ENCODE measurements at places on chromosomes 11 and 22.

DNA sequence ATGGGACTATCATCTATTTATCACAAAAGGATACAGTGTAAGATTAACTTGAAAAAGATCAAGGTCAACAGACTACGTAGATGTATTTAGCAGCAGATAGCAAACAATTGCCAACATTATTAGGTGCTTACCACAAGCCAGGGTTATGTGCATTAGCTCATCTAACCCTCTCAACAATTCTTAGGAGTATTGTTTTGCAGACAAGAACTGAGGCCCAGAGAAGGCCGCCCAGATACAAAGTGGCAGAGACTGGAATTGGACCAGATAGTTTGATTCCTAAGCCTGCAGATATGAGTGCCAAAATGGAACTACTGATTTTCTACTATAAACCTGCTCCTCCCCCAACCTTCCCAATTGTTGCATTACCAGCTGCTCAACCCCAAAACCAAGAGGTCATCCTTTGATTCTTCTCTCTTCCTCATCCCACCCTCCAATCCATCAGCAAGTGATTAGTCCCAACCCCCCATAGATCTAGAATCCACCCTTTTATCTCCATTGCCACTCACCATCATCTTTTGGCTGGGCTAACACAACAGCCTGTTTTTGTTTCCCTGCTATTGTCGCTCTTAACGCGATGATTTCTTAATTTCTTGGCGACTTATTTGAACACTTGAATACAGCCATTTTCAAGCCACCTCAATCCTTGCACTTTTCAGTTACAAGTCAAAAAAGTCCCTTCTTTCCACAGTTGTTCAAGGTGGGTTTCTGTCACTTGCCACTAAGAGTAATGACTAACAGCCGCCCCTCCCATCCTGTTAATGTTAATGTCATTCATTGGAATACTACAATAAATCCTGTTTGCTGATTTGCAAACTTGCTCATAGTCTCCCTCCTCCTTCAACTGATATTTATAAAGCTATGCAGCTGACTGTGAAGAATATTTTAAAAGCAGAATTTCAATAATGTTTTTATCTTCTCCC, 2.7 kb downstream of the TMEM123 start:
- no peak for DNase-seq

DNA sequence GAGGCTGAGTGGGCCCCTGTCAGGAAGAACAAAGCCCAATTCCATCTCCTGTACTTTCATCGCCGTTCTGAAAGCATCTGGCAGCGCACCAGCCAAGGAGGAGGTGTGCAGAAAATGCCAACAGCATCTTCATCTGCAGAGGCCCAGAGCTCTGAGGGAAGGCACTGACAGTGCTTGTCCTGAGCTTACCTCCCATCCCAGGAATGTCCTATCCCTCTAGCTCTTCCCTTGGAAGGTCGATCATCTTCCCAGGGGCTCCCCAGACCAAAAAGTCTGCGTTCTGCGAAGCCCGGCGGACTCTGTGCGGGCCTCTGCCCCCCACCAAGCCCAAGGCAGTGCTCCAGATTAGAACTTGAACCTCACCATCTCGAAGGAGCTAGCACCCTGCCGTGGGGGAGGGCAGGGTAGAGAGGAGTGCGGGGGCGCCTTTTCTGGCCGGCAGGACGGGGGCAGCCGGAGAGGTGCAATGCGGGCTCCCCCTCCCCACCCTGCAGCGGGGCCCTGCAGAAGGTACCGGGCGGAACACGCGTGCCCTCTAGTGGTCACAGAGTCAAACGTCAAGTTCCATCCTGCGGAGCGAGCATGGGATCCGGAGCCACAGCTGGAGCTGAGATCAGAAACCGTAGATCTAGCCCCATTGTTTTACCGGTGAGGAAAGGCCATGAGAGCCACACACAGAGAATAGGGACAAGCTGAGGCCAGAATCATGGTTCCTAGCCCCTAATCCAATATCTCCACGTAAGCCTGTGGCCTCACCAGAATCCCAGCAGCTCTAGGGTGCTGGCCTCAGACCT, 5.0 kb downstream of the SCN2B start:
- peak; percentile 51 for DNase-seq

GRCh38 chr11:121634273-121634672, 181.5 kb upstream of the SORL1-AS1 start:
- no peak for DNase-seq

GRCh38 chr11:47233989-47234668, 14.5 kb downstream of the ACP2 start:
- no peak for DNase-seq

- no peak for DNase-seq
Measured at GRCh38 chr22:38213319-38213989, 11.7 kb downstream of the MAFF start.

GRCh38 chr11:47123094-47123493, 53.6 kb downstream of the ARFGAP2 start:
- DNase-seq = no peak

- DNase-seq = no peak
Measured at GRCh38 chr11:36431429-36432092, 78.5 kb downstream of the TRAF6 start.

DNA sequence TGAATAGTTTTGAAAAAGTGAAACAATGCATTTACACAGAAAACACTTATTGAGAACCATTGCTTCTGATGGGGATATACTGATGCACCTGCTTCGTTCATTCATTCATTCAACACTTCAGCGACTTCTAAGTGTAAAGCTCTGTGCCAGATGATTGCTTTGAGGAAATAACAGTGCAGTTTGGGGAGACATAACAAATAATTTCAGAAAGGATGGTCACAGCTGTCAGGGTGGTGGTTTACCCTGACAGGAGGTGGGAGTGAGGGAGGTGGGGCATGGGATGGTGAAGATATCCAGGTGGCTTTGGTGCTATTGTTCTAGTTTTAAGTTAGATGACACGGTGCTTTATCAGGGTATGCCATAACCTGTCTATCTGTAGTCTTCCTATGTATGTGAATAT, 344.1 kb downstream of the LARGE1 start:
- DNase-seq = no peak

DNA sequence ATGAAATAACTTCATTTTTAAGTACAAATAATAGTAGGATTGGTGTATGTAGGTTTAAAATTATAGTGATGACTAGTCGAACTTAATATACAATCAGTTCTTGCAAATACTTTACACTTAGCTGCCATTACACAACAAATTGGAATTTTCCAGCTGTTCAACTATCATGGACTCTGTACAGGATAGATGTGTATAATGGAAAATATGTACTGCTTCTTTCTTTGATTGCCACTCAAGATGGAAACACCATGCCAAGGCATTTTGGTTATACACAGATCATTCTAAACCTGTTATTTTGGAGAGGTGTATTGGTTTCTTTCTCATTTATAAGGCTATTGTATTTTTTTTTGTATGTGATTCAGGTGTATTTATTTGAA, 24.4 kb upstream of the CRTAM start:
- no peak for DNase-seq

DNA sequence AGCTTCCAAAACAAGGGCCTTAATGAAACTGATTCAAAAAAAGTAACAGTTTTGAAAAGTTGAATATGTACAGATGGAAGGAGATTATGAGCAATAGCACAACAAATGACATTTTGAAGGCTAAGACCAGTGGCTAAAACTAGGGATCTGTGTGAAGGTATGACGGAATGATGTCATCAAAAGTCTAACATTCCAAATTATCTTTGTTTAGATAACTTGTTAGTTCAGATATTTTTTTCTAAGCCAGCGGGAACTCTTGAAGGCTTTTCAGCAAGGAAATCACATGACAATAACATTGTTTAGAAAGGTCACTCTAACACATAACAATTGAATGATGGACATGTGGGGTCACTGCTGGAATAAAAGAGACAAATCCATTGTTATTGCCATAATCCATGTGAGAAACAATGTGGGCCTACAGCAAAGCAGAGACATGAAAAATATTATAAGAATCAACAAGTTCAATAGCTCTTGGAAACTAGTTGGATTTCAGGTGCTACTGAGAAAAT, 260.5 kb downstream of the CASP12 start:
- DNase-seq = no peak

DNA sequence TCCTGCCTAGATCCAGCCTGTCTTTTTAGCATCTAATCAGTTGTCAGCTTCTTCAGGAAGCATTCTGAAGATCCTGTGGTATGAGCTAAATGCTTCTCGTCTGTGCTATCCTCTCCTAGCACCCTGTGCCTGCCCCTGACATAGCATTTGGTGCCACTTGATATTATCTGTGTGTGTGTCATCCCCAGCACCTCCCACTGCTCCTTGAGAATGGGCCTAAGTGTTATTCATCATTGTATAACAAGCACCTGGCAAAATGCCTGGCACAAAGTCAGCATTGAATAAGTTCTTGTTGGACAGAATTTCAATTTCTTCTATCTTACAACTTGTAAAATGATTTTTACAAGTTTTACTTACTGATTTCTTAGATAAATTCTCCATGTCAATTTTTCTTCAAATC, 28.1 kb upstream of the OLFML1 start:
- DNase-seq = no peak

DNA sequence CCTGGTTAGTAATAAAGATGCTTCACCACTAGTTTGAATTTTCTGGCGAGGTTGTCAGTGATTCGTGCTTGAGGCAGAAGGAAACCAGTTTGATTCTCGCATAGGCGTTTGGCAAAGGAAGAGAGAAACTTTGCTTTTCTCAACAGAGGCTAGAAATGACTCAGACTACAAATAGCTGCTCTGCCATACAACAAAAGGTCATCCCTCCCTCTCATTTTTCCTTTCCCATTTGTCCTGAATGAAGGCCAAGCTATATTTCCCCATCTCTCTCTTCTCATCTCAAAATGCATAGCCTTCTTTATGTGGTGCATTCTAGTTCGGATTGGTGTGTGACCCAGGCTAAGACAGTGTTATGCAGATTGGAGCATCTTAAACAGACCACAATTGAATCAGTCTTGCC, 741.4 kb downstream of the NTM start:
- no peak for DNase-seq

DNA sequence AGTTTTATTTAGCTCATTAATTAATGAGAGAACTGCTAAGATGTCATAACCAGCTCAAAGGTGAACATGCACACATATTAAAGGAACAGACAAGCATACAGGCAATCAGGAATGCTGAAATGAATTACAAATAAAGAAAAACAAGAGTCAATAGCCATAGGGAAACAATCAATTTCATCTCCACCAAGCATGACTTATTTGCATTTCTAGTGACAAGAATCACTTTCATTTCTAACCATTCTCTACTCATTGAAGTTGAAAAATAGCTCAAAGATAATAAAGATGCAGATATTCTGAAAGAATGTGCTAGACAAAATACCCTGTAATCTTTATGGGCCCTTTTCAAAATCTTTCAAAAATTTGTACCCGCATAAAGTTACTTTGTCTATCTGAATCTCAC, 23.2 kb downstream of the ISX start:
- DNase-seq = no peak

- DNase-seq = no peak
Measured at GRCh38 chr11:73200256-73200655, 17.8 kb upstream of the P2RY2 start.

- DNase-seq = no peak
Measured at GRCh38 chr11:2374456-2375201, 2.5 kb upstream of the CD81 start.

DNA sequence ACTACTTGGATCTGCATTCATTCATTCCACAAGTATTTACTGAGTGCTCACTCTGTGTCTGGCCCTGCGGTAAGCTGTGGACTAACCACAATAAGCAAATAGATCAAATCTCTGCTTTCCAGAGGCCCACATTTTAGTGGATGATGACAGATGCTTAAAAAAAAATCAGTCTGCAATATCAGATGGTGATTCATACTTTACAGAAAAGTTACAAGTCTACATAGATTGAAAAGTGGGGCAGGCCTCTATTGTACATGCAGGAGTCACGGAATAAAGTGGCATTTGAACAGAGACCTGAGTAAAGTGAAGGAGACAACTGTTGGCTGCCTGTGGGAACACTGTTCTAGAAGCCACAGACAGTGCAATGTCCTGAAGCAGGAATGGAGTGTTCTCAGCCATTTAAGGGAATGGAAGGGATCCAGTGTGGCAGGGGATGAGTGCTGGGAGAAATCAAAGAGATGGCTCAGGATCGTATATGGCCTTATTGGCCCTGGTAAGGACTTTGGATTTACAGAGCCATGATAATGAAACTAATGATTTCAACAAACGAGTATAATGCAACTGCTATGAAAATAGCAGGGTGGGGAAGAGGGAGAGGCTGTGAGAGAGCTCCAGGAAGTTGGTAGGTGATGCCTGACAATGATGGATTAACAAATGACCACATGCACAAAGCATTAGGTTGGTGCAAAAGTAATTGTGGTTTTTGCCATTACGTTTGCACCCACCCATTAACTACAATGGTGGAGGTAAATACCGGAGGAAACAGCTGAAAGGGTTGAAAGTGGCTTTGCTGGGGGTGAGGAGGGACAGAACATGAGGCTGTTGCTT, 31.1 kb downstream of the TMEM45B start:
- DNase-seq = no peak

DNA sequence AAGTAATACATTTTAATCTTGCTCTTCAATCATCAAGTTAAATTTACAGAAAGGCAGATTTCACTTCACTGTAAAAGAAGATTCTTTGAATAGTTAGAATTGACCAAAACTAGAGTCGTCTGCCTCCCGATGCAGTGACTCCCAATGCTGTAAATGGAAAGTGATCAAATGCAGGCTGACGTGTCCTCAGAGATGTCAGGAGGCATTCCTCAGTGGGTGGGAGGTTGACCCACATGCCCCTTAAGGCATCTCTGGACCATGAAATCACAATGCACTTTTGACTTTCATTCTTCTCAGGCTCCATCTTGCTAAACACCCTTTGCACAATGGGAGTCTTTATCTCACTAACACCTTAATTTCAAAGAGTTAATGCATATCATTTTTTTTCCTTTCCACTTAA, 19.0 kb upstream of the CECR2 start:
- no peak for DNase-seq

DNA sequence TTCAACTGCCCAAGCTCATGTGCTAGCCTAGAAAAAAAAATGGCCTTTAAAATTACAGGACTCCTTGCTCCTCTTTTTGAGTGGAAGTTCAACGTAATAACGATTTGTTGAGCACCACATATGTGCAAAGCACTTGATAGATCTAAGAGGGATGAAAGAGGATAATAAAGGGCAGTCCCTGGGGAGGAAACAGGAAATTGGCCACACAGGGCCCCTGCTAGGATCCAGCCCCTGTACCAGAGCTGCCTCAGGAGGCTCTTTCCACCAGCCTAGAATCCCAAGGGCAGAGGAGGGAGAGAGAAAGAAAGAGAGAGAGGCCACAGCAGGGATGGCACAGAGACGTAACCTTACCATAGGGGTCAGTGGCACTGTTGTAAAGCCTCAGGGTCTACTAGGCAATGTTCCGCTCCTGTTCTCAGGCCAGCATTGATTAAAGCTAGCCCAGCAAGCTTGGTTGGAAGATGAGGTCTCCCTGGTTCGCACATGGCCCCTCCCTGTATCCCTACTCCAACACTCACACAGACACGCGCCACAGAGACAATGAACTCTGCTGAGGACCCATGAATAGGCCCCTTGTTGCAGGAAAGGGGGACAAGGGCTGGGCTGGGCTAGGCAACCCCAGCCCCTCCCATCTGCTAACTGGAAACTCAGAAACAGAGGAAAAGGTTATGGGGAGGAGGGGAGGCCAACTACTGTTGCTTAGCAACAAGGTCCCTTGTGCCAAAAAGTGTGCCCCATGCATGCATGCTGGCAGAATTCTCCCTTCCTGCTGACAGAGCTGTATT, at the start of gene TMPRSS5:
TSS of gene TMPRSS5 (minus strand) at position 438 of the 785 bp plus-strand sequence. CDS start at position 354, 84 bp downstream.
- no peak for DNase-seq

Data from stimulated activated CD4-positive, alpha-beta T cell treated with anti-CD3 and anti-CD28 coated beads, TNF-alpha, amount 100 ng/mL, for 1 hour (primary cell).